Dorsolateral prefrontal cortex (tissue), 122 donors: ENCODE measurements at places on chromosomes 5 and 9.

- no peak for DNase-seq
These were observed 133.0 kb upstream of the PPP1R26 start for GRCh38 chr9:135346438-135347050.

DNA sequence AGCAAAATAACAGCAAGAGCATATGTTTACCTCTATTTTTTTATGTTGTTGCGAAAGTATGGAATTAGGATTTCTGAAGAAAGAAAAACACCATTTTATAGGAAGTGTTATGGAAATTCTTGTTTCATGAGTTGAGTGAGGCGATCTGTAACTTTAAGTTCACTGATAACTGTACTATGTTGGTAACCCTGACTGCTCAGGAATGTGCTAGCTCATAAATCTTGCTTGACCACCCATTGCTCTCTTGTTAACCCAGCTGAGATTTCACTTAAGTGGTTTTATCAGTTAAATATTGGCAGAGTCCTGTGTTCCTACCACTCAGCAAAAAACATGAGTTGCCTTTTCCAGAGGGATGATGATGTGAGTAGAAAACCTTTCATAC lies 91.1 kb upstream of the STARD4 start:
- DNase-seq, result no peak

DNA sequence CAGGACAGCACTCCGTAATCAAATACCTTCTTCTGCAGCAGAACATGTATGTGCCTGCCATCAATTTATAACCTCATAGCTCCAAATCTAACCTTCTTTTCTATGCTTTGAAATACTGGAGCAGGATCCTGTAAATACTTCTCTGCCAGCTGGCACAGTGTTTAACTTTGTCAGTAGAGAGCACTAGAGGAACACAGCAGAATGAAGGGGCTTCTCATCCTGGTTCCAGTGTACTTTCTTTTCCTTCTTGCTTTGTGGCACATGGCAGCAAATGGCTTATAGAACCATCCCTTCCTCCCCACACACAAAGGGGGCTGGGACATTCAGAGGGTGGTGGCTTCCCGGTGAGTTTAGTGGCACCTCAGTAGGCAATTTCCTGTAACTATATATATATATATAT lies 3.8 kb upstream of the FBXW11 start:
- DNase-seq, result no peak

GRCh38 chr5:28880936-28881335 lies 1842.5 kb upstream of the CDH9 start:
- no peak for DNase-seq

DNA sequence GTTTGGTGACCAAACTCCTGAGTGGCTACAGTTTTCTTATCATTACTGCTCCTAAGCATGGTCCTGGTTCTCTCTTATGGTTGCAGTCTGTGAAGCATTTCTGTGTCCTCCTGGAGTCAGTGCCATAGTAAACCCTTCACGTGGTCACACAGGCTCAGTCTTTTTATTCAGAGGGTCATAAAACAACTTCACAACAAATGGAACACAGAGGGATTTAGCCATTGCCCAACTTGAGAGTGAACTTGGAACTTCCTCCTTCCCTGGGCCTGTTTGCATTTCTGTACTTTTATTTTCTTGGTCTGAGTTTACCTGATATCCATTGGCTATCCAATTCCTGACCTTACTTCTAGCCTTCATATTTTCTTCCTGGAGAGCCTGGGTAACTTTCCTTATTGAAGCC lies 144.9 kb downstream of the CCDC192 start:
- DNase-seq, result no peak

- no peak for DNase-seq
These were observed 211.0 kb downstream of the SNX18 start for GRCh38 chr5:54728588-54728915.

DNA sequence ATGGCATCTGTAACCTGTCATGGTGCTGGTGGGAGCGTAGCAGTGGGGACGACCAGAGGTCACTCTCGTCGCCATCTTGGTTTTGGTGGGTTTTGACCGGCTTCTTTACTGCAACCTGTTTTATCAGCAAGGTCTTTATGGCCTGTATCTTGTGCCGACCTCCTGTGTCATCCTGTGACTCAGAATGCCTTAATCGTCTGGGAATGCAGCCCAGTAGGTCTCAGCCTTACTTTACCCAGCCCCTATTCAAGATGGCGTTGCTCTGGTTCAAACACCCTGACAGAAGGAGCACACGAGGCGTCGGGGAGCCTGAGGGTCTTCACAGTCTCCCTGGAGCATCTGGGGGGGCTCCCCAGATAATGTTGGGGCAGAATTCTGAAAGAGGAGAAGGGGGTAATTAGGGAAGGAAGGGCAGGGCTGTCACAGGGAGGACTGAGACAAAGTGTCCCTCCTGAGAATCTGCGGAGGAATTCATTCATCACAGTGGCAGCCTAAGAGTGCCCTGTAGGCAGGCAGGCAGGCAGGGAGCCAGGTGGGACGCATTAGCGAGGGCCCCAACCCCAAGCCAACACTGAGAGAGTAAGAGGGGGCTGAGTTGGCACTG lies 21.3 kb upstream of the NCS1 start:
- DNase-seq, result no peak

- no peak for DNase-seq
These were observed 7.1 kb upstream of the PTGES start for GRCh38 chr9:129759804-129760502.

- DNase-seq, result no peak
These were observed 263.9 kb downstream of the SPOCK1 start for GRCh38 chr5:137234973-137235943.

DNA sequence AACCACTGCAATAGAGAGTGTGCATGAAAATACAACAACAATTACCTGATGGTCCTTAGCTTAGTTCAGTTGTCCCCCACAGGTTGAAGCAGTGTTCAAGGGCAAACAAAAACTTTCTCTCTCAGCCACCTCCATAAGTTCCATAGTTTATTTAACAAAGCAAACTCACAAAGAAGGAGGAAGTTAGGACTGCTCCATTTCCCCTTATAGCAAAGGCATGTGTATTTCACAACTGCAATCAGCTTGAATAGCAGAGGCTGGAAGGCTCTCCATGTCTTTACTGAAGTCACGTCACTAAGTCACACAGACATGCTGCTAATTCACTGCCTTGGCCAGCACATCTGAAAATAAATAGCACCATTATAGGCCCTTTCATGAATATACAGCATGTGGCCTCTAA lies 43.3 kb downstream of the DOCK8 start:
- DNase-seq, result no peak

DNA sequence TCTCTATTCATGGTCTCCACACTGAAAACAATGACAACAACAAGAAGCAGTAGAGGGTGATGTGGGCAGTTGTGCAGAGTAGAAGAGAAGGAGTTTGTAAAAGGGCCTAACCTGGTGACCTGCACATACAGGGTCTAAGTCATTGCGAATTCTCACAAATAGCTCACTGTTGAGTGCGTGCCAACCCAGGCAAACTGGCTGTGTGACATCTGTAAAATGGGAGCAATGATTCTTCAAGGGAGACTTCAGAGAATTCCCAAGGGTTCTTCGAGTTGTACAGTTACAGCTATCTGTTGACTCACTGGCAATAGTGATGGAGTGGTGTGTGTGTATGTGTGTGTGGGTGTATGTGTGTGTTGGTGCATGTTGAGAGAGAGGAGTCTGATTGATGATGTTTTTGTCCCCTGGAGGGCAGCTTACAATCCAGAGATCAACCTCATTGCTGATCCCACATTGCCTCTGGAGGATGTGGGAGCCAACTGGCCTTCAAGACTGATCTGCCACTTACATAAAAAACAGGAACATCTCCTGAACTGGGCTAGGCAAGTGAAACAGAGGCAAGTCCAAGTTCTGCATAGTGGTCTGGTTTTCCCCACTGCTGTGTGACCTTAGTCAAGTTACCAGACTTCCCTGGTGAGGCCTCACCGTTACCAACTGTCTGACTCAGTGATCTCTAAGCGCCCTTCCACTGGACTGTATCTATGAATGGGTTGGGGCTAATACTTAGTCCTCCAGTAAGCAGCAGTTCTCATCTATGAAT lies 3.2 kb downstream of the FAT2 start:
- DNase-seq, result no peak

DNA sequence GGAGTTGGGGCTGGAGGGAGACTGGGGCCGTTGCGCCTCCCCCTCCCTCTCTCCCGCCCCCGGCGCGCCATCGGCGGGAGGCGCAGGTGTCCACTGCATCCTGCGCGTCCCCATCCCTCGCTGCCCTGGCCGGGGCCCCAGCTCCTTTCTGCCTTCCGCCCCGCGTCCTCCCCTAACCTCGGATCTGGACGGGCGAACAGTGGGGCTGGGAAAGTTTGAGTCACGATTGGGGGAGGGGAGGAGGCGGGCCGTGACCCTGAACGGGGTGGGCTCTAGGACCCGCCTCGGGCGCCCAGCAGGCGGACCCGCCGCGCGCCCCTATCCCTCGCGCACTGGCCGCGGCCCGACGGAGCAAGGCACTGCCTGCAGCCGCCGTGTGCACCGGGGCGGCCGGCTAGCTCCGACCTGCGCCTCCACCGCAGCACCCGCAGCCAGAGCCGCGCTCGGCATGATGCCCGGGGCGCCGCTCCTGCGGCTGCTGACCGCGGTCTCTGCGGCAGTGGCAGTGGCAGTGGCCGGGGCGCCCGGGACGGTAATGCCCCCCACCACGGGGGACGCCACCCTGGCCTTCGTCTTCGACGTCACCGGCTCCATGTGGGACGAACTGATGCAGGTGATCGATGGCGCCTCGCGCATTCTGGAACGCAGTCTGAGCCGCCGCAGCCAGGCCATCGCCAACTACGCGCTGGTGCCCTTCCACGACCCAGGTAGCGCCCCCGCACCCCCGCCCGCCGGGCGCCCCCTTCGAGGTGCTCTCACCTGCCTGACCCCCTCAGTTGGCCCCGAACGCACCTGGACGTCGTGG lies at the start of gene HMCN2:
Gene HMCN2, plus strand, starts transcription at position 330 of the 805 bp plus-strand sequence. Its CDS starts 119 bp downstream, at position 449.
- no peak for DNase-seq

DNA sequence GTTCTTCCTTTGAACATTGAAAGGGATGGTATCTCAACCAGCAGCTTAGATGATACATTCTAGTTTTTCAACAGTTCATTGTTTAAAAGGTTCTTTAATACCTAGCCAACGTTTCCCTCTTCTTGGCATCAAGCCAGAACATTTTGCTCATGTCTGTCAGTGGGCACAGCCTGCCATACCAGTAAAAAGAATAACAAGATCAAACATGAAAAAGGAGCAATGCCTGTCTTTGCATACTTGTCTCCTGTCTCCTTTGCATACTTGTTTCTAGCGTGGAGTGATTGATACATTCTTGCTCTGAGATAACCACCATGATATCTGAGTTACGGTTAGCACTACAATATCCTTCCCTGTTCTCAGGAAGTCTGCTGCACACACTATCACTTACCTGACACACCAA lies 248.6 kb upstream of the DAPK1 start:
- no peak for DNase-seq

DNA sequence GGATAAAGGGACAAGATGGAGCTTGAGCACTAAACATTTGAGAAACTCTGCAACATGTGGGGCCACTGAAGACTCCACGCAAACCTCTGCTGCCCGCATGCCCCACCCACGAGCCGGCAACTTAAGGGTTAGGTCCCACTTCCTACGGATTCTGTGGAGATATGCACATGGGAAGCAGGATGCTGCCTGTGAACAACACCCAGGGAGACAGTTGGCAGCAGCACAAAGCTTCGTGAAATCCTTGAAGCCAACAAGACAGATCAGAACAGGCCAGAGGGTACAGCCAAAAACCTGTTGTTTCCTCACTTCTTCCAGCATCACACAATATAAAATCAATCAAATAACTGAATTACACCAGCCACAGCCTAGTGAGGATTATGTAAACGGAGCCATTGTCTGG lies 270.4 kb downstream of the ENC1 start:
- no peak for DNase-seq

- no peak for DNase-seq
These were observed 13.0 kb upstream of the TTC1 start for GRCh38 chr5:159995907-159996306.

GRCh38 chr9:113590991-113591898 lies 127.7 kb downstream of the RGS3 start:
- DNase-seq, result peak; percentile 90

- peak; percentile 44 for DNase-seq
These were observed 177.5 kb upstream of the PPP2R2B start for GRCh38 chr5:147055850-147056566.

GRCh38 chr9:134357631-134358025 lies 31.4 kb downstream of the RXRA start:
- DNase-seq, result no peak

- DNase-seq, result no peak
These were observed 45.2 kb downstream of the ABLIM3 start for GRCh38 chr5:149186506-149186905.

DNA sequence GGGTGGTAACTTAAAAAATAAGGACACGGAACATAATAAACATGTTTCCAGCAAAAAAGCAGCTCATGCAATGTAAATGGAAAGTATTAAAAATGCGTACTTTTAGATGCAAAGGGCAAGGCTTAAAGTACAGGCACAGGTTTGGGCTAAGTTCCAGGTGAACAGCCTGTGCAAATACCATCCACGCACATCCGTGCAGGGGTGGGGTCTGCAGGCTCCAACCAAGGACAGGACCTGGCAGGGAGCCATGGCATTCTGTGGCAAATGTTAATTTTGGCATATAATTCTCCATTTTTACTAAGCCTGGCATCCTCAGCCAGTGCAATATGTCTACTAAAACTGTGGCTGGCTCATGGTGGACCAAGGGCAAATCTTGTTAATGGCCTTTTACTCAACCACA lies 365.8 kb upstream of the DAP start:
- no peak for DNase-seq

DNA sequence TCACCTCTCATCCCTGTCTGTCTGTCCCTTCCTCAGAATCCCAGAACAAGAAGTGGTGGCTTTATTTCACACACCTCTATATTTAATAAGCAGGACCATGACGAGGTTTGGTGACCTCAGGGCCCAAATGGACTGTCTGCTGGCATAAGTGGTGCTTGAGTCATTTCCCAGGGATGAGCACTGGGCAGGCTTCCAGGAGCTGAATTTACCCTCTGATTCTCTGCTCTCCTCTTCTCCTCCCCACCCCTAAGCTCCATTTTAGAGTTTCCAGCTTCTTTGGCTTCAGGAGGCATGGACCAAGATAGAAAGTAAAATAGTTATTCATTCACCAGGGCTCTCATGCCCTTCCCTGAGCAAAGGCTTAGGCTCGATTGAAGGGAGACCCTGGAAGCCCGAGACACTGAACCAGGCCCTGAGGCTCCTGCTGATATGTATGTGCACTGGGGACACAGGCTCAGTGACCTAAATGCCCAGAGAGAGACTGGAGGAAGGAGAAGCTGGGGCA lies 69.1 kb downstream of the PPARGC1B start:
- DNase-seq, result no peak

DNA sequence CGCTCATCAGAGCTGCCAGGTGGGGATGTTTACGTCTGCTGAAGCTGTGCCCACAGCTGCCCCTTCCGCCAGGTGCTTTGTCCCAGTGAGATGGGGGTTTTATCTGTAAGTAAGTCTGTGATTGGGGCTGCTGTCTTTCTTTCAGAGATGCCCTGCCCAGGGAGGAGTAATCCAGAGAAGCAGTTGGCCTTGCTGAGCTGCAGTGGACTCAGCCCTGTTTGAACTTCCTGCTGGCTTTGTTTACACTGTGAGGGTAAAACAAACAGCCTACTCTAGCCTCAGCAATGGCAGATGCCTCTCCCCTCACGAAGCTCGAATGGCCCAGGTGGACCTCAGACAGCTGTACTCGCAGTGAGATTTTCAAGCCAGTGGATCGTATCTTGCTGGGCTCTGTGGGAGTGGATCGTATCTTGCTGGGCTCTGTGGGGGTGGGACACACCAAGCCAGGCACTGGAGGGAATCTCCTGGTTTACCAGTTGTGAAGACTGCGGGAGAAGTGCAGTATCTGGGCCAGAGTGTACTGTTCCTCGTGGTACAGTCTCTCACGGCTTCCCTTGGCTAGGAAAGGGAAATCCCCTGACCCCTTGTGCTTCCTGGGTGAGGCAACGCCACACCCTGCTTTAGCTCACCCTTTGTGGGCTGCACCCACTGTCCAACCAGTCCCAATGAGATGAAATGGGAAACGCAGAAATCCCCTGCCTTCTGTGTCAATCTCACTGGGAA lies 530.1 kb upstream of the DMAC1 start:
- no peak for DNase-seq
